ENCODE measurements at places on chromosomes 2 and 18. TPM values are rescaled to one million over a fixed set of nuclear protein-coding genes. Genes with fewer than 3 reads are reported as not detected.
A peak's percentile ranks its signal among the peaks of the same experiment; 100 is the strongest.

DNA sequence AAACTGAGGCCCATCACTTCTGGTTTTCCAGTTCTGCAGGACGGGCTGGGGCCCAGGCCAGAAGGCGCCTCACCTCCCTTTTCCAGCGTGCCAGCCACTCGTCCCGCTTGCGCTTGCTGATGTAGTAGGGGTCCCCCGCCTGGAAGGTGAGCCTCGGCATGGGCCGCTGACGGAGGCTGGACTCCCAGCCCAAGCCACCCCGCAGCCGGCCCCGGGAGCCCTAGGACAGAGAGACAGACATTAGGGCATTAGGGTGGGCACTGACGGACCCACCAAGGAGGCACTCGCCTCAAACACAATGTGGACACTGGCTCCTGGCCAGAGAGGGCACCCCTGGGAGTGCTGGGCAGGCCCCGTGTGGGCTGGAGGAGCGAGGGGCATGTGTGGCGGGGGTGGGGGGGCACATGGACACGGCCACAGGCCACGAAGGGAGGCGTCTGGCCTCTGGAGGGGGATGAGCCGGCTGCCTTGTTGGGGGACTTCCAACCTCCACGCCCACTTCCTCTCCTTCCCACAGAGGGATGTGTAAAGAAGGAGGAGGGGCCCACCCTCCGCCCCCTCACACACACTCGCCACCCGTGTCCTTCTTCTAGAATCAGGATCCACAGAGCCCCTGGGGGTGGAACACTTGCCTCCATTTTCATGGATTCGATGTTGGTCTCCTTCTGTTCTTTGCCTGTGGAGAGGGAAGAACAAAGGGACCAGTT, 66.7 kb downstream of the DNMT3A start:
- H3K4me1 ChIP-seq: peaks cover 6% of the 10 kb centered on the region
- H3K4me3 ChIP-seq: no peak overlapping the region
- H3K27me3 ChIP-seq: no peaks in the 10 kb centered on the region
- peaks cover 9% of the 10 kb centered on the region for H3K36me3 ChIP-seq

Gene POTEC
- not detected for total RNA-seq

Gene DCDC2C
- total RNA-seq: not detected

Gene ACTG2
- total RNA-seq: 0.19 TPM

DNA sequence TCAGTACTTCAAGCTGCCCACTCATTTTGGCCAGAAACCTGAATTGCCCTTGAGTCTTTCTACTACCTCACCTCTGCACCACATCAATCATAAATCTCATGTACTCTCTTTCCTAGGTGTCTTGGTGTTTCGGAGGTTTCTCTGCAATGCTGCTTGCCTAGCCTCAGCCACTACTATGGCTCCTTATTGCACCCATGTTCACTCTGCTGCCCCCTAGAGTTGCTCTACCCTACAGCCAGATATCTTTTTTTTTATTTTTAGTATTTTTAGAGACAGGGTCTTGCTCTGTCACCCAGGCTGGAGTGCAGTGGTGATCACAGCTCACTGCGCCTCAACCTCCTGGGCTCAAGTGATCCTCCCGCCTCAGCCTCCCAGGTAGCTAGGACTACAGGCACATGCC, 413.0 kb downstream of the PTPRM start:
- no peaks in the 10 kb centered on the region for H3K4me1 ChIP-seq
- H3K4me3 ChIP-seq: no peak overlapping the region
- DNase-seq: no peak
- H3K27me3 ChIP-seq: no peaks in the 10 kb centered on the region

Gene PLEKHA3
- total RNA-seq: 28.2 TPM

DNA sequence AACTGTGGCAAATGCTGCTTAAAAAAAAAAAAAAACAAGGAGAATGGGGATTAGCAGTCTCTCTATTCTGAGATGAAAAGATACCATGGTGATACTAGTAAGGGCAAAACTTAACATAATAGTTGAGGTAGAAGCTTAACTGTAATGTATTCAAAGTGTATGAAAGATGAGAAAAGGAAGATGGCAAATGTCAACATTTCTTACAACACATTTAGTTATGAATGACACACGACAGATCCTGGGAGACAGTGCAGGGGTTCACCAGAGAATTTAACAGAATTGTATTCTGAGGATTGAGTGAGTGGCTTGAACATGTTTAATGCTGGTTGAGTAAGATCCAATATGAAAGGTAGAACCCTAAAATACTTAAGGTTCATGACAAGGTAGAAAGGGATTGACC, 52.7 kb downstream of the CUL3 start:
- H3K27ac ChIP-seq: peak overlapping the region; percentile 25
- H3K4me1 ChIP-seq: peaks cover 11% of the 10 kb centered on the region
- peaks cover 24% of the 10 kb centered on the region for H3K36me3 ChIP-seq
- no peak for DNase-seq
- H3K27me3 ChIP-seq: no peaks in the 10 kb centered on the region

DNA sequence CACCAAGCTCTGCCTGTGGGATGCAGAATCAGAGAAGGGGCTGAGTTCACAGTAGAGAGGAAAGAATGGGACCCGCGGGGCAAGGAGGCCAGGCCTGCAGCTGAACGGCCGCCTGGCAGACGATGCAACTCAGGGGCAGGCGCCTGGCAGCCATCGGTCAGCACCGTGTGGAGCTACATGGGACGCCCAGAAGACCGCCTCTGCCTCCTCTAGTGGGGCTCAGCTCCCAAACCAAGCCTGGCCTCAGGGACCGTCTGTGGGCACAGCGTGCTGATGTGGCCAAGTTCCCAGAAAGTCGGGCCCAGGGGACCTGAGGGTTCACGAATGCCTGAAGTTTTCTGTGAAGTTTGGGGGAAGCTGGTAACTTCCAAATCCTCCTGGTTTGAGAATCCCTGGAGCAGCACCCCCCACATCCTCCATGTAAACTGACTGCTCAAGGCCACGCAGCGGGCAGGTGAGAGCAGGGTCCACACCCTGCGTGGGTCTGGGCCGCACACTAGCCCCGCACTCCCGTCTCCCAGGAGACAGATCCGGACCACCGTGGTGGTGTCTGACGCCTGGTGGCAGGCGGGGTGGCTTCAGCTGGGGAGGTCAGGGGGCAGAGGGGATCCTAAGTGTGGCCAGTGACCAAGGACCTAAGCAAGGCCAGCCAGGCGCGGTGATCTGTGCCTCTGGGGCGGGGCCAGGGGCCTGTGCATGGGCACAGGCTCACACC, 14.6 kb downstream of the SNORC start:
- no peak overlapping the region for H3K4me3 ChIP-seq
- H3K27me3 ChIP-seq: peaks cover 4% of the 10 kb centered on the region
- no peaks in the 10 kb centered on the region for H3K4me1 ChIP-seq
- peak overlapping the region; percentile 76 for H3K27ac ChIP-seq
- H3K36me3 ChIP-seq: no peaks in the 10 kb centered on the region
- no peak for DNase-seq

- H3K4me1 ChIP-seq: no peaks in the 10 kb centered on the region
- DNase-seq: no peak
- no peaks in the 10 kb centered on the region for H3K36me3 ChIP-seq
These were observed 445.8 kb upstream of the RGPD4 start for GRCh38 chr2:107380912-107381311.
